ENCODE measurements at places on chromosomes 2 and 18.

DNA sequence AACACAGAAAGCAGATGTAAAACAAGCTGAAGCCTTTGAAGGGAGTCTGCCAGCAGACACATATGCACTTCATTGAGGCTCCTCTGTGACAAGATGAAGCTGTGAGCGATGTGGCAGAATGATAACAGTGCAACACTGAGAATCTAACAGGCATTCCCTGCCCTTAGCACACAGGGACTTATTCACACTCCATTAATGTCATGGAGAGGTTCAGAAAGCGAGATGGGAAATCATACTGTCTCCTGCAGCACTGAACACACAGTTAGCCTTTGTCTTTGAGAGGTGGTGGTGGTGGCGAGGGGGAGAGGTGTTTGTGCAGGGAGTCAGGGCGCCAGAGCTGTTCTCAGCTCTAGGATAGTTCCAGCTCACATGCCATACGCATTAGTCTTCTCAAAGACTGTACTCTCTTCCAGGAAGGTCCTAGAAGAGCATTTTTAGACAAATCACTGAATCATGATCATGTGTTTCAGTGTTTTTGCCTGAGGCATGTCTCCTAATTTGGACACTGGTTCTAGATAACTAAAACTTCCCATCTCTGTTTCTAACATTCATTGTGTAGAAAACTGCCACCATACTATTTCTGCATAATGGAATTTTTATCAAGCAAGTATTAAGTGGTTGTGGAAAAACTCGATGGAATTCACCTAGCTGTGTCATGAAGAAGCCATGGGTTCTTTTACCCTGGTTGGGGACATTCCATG, 93.5 kb upstream of the ITGB6 start:
- no peaks in the 10 kb centered on the region for H3K27me3 ChIP-seq
- H3K4me3 ChIP-seq: no peak overlapping the region
- peaks cover 12% of the 10 kb centered on the region for H3K36me3 ChIP-seq
- H3K27ac ChIP-seq: no peak overlapping the region

DNA sequence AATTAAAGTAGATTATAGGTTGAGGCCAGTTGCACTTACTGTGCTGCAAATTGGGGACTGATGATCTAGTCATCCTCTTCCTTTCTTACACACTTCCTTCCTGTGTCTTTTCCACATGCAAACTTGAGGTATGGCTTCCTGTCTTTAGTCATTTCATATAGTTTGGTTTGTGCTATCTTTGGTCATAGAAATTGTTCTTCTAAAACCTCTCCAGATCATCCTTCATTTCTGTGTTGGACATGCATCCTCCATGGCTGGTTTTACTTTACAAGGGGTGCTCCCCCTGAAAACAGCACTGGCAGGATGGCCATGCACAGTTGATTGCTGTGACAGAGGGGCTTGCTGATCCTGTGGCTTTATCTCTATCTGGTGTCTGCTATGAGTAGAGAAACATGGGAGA, 36.5 kb downstream of the MGAT5 start:
- H3K27ac ChIP-seq: no peak overlapping the region
- H3K27me3 ChIP-seq: no peaks in the 10 kb centered on the region
- no peak for DNase-seq
- no peaks in the 10 kb centered on the region for H3K36me3 ChIP-seq
- peaks cover 80% of the 10 kb centered on the region for H3K4me1 ChIP-seq

DNA sequence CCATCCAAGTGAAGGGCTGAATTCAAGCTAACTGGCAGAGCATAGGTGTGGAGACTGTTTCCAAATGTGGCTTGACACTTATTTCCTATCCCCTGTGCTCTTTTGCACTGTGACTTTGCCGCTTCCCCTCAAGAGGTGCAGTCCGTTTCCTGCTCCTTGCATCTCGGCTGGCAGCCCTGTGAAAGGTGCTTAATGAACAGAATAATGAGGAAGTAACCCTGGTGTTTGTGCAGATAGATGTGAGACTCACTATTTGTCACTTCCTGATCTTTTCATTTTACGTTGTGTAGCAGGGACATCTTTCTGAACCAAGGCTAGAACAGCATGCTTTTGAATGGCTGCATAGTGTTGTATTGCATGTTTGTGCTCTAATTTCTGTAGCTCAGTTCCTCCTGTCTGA, 60.8 kb downstream of the CEP192 start:
- H3K4me3 ChIP-seq: no peak overlapping the region
- no peaks in the 10 kb centered on the region for H3K27me3 ChIP-seq
- no peak overlapping the region for H3K27ac ChIP-seq
- peaks cover 33% of the 10 kb centered on the region for H3K36me3 ChIP-seq
- H3K4me1 ChIP-seq: no peaks in the 10 kb centered on the region

- peak; percentile 23 for DNase-seq
- peak overlapping the region; percentile 5 for H3K4me3 ChIP-seq
- H3K27me3 ChIP-seq: no peaks in the 10 kb centered on the region
- no peaks in the 10 kb centered on the region for H3K36me3 ChIP-seq
- H3K27ac ChIP-seq: peak overlapping the region; percentile 31
These were observed 19.9 kb downstream of the TOGARAM2 start for GRCh38 chr2:29000956-29001355.

DNA sequence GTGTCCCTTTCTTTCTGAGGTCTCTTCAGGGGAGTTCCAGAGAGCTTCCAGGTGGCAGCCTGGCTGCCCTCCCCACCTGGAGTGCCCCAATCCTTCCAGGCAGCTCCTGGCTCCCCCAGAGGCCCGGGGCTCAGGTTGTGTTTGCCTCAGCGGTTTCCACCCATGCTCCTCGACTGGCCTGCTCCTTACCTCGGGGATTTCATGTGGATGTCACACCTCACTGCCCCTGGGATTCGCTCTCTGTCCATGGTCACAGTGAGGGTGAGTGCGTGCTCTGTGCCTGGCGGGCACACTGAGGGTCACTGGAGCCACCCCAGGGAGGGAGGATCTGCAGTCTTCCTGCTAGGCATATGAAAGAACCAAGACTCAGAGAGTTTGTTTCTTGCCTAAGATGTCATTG, 2.1 kb upstream of the TOGARAM2 start:
- H3K27ac ChIP-seq: no peak overlapping the region
- DNase-seq: no peak
- H3K36me3 ChIP-seq: no peaks in the 10 kb centered on the region
- no peaks in the 10 kb centered on the region for H3K4me1 ChIP-seq
- no peak overlapping the region for H3K4me3 ChIP-seq

DNA sequence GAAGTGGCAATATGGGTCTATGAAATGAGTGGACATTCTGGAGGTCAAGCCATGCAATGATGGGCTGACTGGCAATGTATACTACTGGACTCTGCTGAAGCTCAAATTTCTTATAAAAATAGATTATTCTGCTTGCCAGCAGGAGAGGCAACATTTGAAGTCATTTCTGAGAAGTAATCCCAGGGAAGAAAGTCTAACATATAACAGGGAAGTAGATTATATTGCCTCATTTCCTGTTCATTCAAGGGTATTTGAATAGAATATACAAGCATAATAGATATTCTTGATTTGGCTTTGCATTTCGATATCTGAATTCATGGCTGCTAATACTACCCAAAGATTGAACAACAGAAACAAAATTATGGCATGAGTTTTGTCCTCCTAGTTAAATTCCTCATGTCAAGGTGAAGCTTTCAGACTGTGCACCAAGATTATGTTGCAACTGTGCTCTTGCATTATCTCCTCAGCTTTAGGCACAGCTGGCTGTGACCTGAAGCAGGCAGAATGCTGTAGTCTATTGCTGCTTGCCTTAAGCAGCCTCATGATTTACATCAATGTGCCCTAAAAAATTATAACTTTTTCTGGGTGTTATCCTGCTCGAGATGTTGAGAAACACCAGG, 13.3 kb upstream of the TMX3 start:
- H3K27ac ChIP-seq: no peak overlapping the region
- no peaks in the 10 kb centered on the region for H3K4me1 ChIP-seq
- DNase-seq: no peak
- H3K4me3 ChIP-seq: no peak overlapping the region

DNA sequence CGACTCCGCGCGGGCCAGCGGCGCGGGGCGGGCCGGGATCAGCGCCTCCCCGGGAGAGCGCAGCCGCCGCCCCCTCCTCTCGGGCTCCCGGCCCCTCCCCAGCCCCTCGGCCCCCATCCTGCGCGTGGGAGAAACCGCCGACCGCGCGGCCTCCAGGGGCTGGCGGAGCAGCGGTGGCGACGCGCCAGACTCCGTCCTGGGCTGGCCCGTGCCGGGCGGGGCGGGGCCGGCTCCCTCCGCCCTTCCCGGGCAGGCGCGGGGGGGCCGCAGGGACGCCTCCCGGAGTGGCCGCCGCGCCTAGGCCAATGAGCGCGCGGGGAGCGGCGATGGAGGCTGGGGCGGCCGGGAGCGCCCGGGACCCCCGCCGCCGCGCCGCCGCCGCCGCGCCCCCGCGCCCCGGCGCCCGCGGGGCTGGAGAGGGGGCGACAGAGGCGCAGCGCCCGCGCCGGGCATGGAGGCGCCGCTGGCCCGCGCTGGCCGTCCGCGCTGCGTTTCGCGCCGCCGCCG, 49.1 kb downstream of the KCNIP3 start:
- H3K4me1 ChIP-seq: peaks cover 11% of the 10 kb centered on the region
- no peak overlapping the region for H3K27ac ChIP-seq
- no peak overlapping the region for H3K4me3 ChIP-seq
- DNase-seq: no peak

- no peaks in the 10 kb centered on the region for H3K36me3 ChIP-seq
- peak; percentile 38 for DNase-seq
- H3K4me1 ChIP-seq: no peaks in the 10 kb centered on the region
- H3K27me3 ChIP-seq: no peaks in the 10 kb centered on the region
- no peak overlapping the region for H3K4me3 ChIP-seq
These were observed 7.1 kb downstream of the ECEL1 start for GRCh38 chr2:232480201-232481190.

- H3K36me3 ChIP-seq: no peaks in the 10 kb centered on the region
- no peak for DNase-seq
- H3K4me1 ChIP-seq: no peaks in the 10 kb centered on the region
- no peak overlapping the region for H3K27ac ChIP-seq
These were observed 2.3 kb upstream of the HOXD10 start for GRCh38 chr2:176114120-176114929.

DNA sequence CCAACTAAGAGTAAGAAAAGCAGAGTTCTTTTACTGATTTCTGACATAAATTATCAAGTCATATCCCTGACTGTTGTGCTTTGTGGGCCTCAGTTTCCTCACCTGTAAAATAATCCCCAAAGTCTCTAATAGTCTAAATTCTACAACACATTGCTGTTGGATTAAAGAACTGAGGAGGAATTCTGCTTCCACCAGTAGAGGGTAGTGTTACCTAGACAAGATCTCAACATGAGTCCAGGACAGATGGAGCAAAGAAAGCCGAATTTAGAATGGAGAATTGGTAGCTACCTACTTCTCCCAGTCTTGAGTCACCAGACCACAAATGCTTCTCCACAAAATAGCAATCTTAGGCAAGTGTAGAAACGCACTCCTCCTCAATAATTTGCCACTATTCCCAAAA, 462.5 kb upstream of the FSHR start:
- H3K27ac ChIP-seq: no peak overlapping the region
- H3K4me1 ChIP-seq: no peaks in the 10 kb centered on the region
- no peak for DNase-seq
- H3K27me3 ChIP-seq: no peaks in the 10 kb centered on the region
- no peaks in the 10 kb centered on the region for H3K36me3 ChIP-seq

GRCh38 chr18:58313491-58314032, 269.5 kb downstream of the NEDD4L start:
- DNase-seq: no peak
- no peaks in the 10 kb centered on the region for H3K27me3 ChIP-seq
- peaks cover 51% of the 10 kb centered on the region for H3K4me1 ChIP-seq
- no peak overlapping the region for H3K4me3 ChIP-seq
- no peak overlapping the region for H3K27ac ChIP-seq
- H3K36me3 ChIP-seq: no peaks in the 10 kb centered on the region

- no peaks in the 10 kb centered on the region for H3K27me3 ChIP-seq
- H3K4me3 ChIP-seq: no peak overlapping the region
- H3K4me1 ChIP-seq: no peaks in the 10 kb centered on the region
- H3K27ac ChIP-seq: no peak overlapping the region
- DNase-seq: no peak
- peaks cover 9% of the 10 kb centered on the region for H3K36me3 ChIP-seq
These were observed 97.5 kb upstream of the CD302 start for GRCh38 chr2:159895258-159896065.

DNA sequence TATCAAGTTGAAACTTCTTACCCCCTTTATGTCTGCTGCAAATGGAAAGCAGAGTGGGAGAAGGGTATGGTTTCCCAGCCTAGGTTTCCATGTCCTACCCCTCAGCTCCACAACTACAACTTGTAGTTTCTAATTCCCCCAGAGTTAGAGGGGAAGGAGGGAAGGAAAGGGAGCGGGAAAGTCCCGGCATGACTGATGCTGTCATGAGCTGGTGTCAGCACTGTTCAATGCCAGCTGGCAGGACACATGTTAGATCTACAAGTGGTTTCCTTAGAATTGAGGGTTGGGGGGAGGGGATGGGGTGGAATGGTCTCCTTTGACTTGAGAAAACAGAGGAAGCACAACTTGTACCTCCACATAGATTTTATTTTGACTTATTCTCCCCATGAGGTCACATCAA, 194.0 kb downstream of the MBD2 start:
- H3K4me3 ChIP-seq: no peak overlapping the region
- no peaks in the 10 kb centered on the region for H3K4me1 ChIP-seq
- DNase-seq: no peak
- no peak overlapping the region for H3K27ac ChIP-seq
- H3K36me3 ChIP-seq: no peaks in the 10 kb centered on the region

GRCh38 chr2:52613064-52613463, 1154.5 kb upstream of the CHAC2 start:
- no peak overlapping the region for H3K4me3 ChIP-seq
- no peaks in the 10 kb centered on the region for H3K36me3 ChIP-seq
- no peaks in the 10 kb centered on the region for H3K4me1 ChIP-seq
- no peak overlapping the region for H3K27ac ChIP-seq
- no peaks in the 10 kb centered on the region for H3K27me3 ChIP-seq

- peaks cover 8% of the 10 kb centered on the region for H3K4me1 ChIP-seq
- no peak overlapping the region for H3K4me3 ChIP-seq
- no peaks in the 10 kb centered on the region for H3K27me3 ChIP-seq
- no peak for DNase-seq
- H3K27ac ChIP-seq: no peak overlapping the region
These were observed 13.7 kb downstream of the HES6 start for GRCh38 chr2:238225911-238226697.

- H3K36me3 ChIP-seq: no peaks in the 10 kb centered on the region
- no peak overlapping the region for H3K27ac ChIP-seq
- no peak overlapping the region for H3K4me3 ChIP-seq
- H3K4me1 ChIP-seq: no peaks in the 10 kb centered on the region
- no peak for DNase-seq
- H3K27me3 ChIP-seq: no peaks in the 10 kb centered on the region
These were observed 1004.4 kb upstream of the ZEB2 start for GRCh38 chr2:145524303-145524702.

Measured in CD8-positive, alpha-beta memory T cell (primary cell).